ENCODE measurements at places on chromosomes 5 and 9.

- no peak for DNase-seq
Measured at GRCh38 chr5:151189151-151189550, 31.6 kb upstream of the ANXA6 start.

GRCh38 chr5:169706758-169707450 is 69.8 kb downstream of the DOCK2 start:
- peak; percentile 87 for DNase-seq

DNA sequence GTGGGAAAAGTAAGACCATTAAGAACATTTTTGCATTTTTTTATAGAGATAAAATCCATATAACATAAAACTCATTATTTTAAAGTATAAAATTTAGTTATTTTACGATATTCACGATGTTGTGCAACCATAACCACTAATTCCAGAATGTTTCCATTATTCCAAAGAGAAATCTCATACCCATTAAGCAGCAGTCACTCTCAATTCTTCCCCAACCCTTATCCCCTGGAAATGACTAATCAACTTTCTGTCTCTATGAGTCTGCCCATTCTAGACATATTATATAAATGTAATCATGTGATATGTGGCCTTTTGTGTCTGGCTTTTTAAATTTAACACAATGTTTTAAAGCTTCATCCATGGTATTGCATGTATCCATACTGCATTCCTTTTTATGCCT is 115.6 kb upstream of the ADAMTSL1 start:
- DNase-seq, result peak; percentile 62

DNA sequence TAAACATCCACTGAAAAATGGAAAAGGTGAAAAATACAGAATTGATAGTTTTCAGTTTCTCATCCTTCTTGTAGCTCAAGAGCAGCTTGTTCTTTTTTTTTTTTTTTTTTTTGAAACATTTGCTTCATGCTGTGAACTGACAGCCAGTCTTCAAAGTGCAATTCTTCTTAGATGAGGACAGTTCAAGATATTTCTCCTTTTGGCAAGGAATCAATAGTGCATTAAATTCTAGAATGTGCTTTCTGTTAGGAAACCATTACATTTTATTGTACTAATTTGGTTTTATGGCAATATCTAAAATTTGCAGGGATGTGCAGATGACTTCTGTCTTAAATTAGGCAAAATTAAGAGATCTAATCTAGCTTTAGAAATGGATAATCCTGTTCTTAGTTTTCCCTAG is 969.3 kb upstream of the ACO1 start:
- DNase-seq, result no peak

DNA sequence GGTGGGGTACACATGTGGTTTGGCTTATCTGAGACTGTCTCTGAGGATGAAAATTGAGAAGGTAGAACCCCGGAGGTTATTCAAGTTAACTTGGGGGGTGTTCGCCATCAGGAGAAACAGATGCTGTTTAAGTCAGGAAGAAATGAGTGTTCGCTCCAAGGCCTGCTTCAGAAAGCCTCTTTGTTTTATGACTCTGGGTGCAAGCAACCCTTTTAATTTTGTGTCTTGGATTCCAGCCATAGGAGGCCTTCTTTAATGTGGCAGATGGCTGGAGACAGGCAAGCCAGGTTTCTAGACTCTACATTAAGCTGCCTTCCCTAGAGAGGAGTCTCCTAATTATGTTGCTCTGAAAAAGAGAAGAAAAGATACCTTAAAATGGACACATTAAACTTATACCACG is 4.2 kb upstream of the SMAD5 start:
- DNase-seq, result no peak

DNA sequence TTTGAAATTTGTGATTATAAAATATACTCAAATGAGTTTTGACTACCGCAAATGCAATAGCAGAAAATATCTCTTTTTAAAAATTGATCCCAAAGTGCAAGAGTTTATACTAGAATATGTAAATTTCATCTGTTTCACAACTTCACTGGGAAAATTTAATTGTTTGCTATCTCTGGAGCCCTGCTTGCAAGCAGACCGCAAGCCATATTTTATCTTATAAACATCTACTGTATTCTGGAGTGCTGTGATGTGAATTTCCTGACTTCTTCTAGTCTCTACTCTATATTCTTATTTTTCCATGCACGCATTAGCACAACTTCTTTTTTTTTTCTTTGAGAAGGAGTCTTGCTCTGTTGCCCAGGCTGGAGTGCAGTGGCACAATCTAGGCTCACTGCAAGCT is 98.7 kb downstream of the DROSHA start:
- DNase-seq, result no peak

DNA sequence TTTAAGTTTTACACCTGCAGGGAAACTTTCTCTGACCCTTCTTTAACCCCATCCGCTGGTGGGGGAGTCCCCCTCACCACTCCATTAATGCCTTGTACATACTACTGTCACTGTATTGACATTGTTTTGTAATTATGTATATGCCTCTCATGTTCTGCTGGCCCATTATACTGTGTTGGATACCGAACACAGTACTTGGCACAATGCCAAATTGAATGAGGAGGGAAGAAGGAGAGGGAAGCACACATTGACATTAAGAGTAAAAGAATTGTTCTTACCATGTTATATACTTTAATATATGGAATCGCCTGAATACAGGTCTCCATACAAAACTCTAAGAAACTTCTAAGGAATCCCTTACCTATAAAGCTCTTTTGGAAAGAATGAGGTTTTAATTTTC is 73.6 kb upstream of the GRHPR start:
- no peak for DNase-seq

DNA sequence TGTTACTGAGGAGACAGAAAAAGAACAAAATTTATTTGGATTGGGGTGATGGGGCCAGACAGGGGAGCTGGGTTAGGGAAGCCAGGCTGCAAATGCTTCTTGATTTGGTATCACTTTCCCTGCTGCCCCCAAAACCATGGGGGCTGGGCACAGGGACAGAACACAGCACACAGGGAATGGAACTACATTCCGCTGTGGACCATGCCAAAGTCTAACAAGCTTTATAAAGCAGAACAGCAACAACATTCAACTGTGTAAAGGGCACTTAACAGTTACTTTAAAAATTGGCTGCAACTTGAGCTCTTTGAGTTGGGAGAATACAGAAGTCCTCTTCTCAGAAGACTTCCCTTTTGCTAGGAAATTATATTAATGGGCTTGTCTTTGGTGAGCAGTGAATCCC is 23.8 kb downstream of the C5orf58 start:
- DNase-seq, result no peak

- DNase-seq, result peak; percentile 75
Measured at GRCh38 chr5:96492459-96493047, 59.5 kb upstream of the PCSK1 start.

GRCh38 chr5:135891268-135891667 is 4.4 kb downstream of the IL9 start:
- DNase-seq, result peak; percentile 3

- no peak for DNase-seq
Measured at GRCh38 chr9:82593501-82593900, 469.4 kb downstream of the RASEF start.

GRCh38 chr5:60036192-60036938 is 142.8 kb upstream of the PDE4D start:
- no peak for DNase-seq
